ENCODE measurements at places on chromosomes 1 and 21.

- DNase-seq: peak; percentile 61
These were observed at the start of gene HEYL for GRCh38 chr1:39639305-39640130. Gene HEYL, minus strand, starts transcription at chr1:39639643. Its CDS starts 18 bp downstream, at chr1:39639625.

GRCh38 chr21:35963920-35964451 lies 96.3 kb downstream of the SETD4 start:
- DNase-seq: peak; percentile 12

DNA sequence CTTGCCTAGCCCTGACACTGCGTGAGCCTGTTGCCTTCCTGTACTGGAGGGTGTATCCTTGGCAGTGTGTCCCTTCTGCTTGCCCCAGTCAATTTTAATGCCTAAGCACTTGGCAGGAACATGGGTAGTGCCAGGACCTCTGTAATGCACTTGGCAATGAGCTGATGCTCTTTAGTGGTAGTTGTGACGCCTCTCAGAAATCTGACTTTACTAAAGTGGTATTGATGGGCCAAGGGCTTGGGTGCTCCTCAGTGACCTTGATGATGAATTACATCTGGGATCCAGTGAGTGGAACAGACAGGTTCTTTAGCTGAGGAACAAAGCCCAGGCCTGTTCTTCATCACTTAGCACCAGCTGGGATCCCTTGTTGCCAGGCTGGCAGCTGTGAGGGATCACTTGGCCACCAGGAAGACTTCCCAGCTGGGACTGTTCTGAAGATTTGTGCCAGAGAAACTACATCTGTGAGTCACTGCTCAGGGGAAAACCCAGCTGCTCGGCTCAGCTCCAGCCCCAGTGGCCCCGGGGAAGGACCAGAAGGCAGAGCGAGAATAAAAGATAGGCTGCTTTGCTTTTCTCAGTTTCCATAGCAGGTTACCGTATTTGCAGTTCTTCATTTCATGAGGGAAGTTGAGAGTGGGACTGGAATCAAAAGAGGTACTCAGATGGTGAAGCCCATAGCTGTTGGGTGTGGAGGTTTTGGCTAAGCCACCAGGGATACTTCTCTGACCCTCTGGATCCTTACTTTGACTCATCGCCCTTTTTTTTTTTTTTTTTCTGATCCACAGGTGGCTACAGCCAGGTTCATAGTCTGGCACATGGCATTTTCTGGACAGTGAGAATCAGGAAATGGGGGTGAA lies 28.5 kb upstream of the KCNA2 start:
- peak; percentile 43 for DNase-seq

DNA sequence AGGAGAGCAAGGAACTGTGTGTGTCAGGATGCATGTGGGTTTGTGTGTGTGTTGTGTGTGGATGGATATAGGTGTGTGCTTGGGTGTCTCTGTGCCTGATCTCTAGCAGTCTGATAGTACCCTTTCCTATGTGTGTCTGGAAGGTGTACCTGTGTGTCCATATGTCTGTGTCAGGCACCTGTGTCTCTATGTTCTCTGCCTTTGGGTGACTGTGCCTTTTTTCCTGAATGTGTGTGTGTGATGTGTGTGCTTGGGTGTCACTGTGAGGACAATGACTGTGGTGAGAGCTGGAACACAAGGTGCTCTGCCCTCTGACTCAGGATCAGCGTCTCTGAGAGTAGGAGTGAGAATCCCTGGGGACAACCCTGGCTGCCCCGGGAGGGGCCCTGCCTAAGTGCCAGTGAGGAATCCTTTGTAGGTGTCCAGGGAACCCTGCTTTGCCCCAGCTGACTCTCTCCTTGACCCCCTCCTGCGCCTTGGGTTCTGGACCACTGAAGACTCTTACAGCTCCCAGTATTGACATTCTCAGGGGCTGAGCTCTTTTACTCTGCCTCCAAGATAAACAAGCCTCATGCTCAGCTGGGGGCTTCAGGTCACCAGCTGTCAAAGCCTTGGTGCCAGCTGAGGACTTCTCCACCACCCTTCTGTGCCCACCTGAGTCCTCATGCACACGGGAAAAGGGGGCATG lies 735 bp upstream of the EFNA3 start:
- no peak for DNase-seq

DNA sequence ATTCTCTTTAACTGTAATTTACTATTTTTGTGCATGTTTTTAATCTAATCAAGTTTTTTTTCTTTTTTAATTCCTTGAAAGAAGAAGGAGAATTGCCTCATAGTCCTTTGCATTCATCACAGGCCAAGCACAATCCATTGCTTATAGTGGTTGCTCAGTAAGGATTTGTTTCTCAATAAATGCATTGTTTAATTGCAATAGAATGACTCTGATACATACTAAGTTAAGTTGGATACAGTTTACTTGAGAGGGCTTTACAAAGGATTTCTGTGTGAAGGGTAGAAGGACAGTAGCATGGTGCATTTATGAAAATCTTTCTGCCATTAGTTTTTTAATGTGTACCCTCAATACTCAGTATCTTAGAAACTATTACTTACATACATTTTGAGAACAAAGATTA lies 186.2 kb downstream of the LRRIQ3 start:
- DNase-seq: no peak

Data from EL (cell line).